NCI-H1436 (cell line): ENCODE measurements at places on chromosomes 2 and 18.

DNA sequence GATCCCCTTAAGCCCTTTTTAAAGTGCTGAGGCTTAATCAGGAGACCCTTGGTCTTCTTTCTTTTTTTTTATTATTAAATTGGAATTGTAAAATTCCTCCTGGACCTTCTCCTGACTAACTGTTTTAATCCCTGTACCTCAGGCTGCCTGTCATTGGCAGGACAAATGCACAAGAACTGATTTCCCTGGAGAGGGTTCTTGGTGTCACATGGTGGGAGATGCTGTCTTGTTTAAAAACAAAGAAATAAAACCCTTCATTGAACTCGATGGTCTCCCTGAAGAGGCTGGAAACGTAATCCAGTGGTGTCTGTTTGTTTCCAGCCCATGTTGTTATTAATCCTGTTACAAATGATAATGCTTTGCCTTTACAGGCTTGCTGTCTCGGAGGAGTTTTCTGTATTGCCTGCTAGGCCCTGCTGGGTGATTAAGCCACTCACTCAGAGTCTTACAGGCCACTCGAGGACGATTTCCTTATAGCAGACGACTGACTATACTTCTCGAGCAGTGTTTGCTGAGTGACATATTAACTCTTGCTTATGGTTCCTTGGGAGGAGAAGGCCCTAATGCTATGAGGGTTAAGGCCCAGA, 100.5 kb upstream of the MGAT5 start:
- no peak for DNase-seq

- DNase-seq: no peak
Observed at GRCh38 chr2:55502590-55503141, 16.9 kb upstream of the CFAP36 start.

DNA sequence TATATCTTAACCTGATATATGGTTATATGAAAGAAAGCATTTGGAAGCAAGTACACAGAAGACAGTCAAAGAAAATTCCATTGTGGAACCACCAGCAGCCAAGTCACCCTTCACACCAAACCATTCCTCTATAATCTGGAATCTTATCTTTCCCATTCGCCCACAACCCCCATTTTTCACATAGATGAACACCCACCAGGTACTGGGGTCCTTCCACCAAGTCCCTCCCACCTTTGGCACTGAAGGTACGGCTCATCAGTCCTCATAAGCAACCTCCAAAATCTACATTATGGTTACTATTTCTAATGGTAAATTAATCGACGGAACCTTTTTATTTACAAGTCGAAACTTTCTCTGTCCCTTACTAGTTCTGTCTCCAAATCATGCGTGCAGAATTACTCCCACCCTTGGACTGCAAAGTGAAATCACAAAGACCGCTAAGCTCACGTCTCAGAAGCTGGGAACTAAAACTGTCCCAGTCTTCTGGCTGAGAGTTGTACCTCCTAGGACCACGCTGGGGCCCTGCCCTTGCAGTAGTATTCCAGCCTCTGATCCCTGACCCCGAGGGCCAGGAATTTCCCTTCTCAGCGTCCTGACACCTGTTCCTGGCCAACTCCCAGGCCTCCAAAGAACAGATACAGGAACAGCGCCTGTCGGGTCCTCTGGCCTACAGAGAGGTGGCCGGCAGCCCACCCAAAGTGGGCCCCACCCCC, 702 bp downstream of the OLA1 start:
- no peak for DNase-seq

DNA sequence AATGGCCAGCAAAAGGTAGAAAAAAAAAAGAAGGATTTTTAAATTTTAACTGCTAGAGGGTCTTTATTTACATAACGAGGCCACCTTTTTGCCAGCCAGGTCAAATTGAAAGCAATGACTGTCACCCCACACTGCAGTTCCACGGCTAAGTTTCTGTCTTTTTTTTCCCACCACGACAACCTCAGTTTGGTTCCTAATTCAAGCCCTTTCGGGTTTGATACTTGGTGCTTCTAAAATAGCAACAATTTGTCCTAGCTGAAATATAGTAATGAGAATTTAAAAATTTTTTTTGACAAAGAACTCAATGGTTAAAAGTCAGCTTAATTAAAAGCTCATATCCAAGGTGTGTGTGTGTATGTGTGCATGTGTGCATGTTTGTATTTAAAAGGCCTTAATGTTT, 16.4 kb upstream of the NMS start:
- no peak for DNase-seq

DNA sequence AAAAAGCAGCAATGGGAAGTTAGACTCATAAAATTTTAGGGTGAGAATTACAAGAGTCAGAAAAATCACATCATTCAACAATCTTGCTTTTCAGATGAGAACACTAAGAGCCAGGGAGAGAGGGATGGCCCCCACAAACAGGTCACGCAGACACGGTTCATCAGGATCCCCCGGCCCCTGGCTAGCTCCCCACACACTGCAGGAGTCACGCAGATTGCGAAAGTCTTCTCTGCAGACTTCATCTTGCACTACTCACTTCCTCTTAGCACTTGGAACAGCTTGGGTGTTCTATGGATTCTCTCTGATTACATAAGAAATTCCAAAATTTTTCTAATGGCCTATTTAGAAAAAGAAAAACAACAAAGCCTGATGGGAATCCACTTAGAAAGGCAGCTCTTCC, 21.6 kb upstream of the SULT1C2 start:
- no peak for DNase-seq

DNA sequence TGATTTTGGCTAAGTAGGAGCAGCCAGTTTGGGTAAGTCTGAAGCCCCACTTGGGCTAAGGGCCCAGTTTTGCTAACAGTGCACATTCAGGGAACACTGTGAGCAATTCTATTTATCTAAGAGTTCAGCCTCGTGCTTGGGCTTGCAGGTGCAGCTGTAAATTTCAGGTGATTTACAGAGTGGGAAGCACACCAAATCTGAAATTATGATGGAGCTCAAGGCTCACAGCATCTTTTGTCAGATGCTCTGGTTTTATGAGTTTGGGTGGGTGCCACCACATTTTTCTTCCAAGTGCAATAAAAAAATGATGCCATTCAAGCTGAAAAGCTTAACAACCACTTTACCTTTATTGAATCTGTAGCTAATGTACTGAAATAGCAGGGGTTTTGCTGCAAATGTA, 671.2 kb downstream of the LRRTM4 start:
- DNase-seq: no peak

DNA sequence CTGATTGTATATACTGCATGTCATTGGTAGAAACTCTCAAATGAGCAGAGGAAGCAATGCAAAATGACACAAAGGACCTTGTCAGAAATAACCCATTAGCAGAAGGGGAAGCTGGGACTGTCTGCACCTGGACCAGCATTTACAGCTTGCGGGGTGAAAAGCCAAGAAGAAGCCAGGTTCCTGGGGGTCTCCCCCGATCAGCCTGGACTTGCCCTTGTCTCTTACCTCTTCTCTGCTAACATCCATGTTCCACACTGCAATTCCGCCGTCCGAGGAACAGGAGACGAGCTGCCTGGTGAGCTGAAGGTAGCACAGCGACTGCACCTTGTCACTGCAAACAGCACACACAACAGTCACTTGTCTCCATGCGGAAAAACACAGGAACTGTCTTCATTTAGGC, 51.1 kb downstream of the WDFY1 start:
- DNase-seq: no peak

DNA sequence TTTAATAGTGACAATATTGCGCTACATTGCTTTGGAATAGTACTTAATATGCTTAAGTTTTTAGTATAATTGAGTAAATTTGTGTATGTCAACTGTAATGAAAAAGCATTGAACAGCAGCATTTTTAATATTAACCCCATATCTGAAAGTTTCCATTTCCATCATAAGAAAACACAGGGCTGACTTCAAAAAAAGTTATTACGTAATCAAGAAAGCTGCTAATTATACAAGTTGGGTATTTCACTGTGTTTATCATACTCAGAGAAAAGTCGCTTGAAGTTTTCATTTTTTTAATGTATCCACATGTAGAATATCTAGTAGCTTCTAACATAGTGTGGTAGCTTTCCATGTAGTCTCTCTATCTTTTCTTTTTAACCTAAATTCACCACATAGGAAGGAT, 146.5 kb downstream of the PKP4 start:
- no peak for DNase-seq

- no peak for DNase-seq
Observed at GRCh38 chr18:26806224-26806623, 59.3 kb downstream of the AQP4 start.

DNA sequence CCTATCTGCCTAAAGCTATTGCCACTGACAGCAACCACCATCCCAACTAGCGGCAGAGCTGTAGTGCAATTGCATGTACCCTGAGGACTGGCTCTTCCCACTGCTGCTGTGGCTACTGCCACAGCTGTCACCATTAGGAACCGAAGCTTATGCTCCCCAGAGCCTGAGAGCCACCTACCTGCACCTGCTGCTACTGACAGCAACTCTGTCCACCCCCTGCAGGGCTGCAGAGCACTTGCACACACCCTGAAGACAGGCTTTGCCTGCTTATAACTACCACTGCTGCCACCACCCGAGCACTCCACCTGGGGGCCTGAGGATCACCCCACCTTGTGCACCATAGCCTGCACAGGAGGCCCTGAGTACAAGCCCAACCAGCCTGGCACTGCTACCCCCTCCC, 217.6 kb upstream of the FOSL2 start:
- DNase-seq: no peak

GRCh38 chr2:44549099-44549471, 187.3 kb downstream of the CAMKMT start:
- DNase-seq: no peak

- no peak for DNase-seq
Observed at GRCh38 chr2:151334082-151334815, 23.1 kb upstream of the TNFAIP6 start.

DNA sequence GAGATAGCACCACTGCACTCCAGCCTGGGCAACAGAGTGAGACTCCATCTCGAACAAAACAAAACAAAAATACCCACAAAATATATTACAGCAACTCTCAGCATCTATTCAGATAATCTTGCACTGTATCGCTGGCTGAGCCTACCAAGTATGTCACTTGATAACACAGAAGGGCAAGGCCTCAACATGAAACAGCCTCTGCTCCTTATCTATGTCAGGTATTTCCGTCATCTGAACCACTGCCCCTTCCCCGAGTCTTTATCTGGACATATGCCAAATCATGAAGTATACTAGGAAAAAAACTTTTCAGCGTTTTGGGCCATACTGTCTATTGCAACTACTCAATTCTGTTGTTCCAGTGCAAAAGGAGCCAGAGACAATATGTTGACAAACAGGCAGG, 17.7 kb downstream of the PDIA6 start:
- no peak for DNase-seq

- no peak for DNase-seq
Observed at GRCh38 chr2:200728630-200729029, 83.1 kb upstream of the BZW1 start.

DNA sequence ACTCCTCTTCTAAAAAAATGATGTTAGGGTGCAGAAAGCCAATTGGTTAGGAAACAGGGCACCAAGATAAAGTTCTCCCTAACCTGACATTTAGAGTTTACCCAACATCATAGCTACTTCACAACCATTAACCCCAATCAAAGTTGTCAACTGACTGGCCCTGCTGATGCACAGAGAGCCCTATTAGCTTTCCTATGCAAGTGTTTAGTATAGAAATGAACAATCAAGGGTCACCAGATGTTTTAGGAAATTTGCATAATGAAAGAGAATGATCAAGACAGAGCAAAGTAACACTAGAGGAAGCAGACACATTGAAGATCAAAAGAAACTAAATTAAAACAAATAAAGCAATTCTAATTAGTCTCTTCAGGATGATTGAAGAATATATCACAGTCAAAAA, 64.2 kb upstream of the DCC start:
- DNase-seq: no peak

- DNase-seq: no peak
Observed at GRCh38 chr2:200337621-200338020, 31.1 kb downstream of the SPATS2L start.

- DNase-seq: no peak
Observed at GRCh38 chr2:15364561-15364960, 196.6 kb downstream of the NBAS start.

GRCh38 chr2:46294176-46294836, 2.9 kb upstream of the EPAS1 start:
- no peak for DNase-seq

- DNase-seq: no peak
Observed at GRCh38 chr2:83587309-83587708, 871.8 kb downstream of the SUCLG1 start.

GRCh38 chr18:50819027-50819727, 639 bp downstream of the MRO start:
- DNase-seq: no peak

DNA sequence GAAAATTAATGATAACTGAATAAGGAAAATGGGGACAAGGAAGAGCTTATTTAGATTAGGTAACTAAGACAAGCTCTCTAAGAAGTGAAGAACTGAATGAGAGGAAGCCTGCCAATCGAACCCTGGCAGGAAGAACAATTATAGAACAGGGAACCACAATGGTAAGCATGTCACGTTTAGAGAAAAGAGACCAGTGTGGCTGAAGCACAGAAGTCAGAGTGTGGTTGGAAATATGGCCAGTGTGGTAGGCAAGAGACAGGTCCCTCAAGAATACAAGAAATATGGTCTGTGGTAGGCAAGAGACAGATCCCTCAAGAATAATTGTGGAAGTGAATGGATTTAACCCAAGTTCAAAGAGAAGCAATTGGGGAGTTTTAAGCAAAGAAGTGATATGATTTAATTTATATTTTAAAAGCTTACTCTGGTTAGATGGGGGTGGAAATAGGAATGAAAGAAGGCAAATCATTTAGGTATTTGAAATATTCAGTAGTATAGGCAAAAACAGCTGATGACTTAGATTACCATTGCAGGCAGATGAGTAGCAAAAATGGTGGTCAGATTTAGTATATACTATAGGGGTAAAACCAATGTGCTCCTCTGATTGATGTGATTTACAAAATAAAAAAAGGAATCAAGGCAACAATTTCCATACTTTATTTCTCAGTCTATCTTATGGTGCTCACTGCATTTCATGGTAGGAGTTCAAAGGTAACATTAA, 38.8 kb upstream of the ERMN start:
- no peak for DNase-seq

DNA sequence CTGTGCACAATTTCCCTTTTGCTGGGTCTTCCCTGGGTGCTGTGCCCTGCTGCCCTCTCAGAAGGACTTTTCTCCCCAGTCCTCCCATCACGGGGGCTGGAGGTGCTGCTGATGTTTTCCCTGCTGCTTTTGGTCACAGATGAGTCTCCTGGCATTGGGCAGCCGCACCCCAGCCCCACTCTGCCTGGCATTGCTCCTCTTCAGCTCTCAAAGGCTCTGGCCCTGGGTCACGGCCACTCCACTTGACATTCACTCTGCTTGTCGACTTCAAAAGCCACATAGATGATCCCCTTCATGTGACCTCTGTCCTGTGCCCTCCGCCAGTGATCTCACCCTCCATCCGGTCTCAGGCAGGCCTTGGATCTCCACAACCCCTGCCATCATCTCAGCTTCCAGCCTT, 43.6 kb upstream of the IL1RL1 start:
- no peak for DNase-seq

DNA sequence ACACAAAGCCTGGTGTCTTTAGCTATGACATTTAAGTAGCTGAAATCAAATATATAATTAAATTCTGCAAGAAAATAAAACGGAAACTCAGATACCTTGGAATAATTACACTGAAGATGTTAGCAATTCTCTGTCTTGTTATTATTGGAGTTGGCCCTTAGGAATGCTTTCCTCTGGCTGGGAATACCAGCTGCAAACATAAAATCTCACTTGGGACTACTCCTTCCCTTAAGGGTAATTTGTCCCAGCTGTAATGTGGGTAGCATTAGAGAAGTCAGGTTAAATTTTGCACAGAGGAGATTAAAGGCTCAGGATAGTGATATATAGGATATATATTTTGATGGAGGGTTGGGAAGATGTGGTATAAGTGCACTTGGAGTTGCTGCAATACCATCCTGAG, 37.3 kb upstream of the GRP start:
- no peak for DNase-seq

- no peak for DNase-seq
Observed at GRCh38 chr18:44961288-44961995, 280.8 kb downstream of the SETBP1 start.
